ENCODE measurements at places on chromosomes 11 and 22.

DNA sequence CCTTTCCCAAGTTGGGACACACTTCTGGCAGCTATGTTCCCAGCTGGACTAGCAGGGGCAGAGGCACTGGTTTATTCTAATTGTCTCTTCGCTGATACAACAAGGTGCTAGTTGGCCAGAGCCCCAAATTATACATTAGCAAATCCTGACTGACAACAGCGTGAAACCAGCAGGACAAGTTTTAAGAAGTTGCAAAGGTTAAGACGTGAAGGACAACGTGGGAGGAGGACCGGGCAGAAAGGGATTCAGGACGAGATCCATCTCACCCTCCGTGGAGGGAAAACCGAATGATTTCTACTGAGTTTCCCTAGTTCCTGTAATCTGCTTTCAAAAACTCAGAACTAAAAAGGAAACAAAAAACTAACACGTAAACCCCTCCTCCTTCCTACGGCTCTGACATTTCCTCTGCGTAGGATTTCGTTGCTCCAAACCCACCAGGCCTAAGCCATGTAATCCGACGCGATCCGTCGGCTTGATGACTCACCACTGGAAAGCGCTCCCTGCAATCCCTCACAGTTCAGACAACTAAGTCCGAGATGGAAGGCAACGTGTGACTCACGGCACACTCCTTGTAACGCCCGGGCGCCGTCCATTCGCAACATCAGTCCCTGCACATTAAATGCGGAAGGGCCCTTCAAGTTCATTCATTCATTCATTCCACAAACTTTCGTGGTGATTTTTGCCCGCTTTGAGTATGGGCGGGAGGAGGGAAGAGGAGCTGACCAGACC, 703 bp downstream of the POGLUT3 start:
- peak; percentile 93 for DNase-seq

GRCh38 chr11:59706518-59707285, 6.9 kb downstream of the OR10V1 start:
- peak; percentile 20 for DNase-seq

DNA sequence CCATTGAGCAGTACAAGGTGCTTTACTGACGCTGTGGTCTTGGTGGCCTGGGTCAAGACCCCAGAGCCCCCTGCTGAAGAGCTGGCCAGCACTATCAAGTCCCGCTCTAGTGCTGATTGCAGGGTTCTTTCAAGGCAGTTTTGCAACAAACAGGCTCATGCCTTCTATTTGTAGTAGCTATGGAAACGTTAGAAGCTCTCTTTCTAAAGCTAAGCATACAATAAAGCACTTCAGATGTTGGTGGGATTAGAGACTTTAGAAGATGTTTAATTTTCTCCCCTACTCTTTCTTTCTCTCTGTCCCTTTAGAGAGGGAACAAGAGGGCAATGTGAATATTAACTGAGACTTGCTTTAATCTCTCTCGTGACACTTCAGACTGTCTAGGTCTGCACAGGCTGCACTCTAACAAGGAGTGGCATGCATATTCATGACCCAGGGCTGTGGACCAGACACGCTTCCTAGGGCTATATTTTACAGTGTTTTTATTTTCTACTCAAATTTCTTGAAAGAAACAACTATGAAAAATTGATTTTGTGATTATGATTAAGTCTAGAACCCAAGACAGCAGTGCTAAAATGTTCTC, 138.6 kb downstream of the WNT7B start:
- DNase-seq, result no peak

GRCh38 chr11:130486391-130486836, 38.0 kb downstream of the ADAMTS15 start:
- DNase-seq, result no peak

GRCh38 chr22:30783021-30783420, 88.3 kb downstream of the OSBP2 start:
- DNase-seq, result no peak

DNA sequence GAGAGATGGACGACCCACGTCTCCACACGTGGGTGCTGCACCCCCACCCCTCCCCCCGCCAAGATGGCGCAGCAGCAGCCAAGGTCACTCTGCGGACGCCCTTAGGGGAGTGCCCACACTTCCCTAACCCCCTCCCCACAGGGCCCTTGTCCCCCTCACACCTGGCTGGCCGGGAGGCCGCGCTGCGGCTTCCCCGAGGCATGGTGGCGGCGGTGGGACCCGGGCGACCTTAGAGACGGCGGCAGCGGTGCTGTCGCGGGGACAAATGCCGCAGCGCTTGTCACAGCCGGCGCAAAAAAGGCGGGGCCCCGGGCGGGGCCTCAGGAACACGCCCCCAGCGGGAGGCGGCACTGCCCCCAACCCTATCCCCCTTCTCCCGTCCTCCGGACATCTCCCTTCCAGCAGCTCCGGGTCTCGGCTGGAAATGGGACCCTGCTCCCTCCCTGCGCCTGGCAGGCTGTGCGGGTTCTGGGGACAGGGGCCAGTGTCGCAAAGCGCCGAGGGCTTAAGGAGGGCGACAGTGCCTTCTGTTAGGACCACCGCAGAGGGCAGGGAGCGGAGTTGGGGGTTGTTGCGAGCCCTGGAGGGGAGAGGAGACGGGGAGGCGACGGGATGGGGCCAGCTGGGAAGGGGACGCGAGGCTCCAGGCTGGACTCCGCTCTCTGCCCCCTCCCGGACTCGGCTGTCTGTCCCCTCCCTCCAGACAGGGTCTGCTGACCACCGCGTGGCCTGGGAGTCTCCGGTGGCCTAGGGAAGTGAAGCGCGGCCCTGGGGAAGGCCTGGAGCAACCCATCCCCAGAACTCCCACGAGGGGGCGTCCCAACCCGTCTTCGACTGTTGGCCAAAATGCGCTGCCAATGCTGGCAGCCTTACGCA, at the start of gene CHCHD10:
CHCHD10 (minus strand) TSS at position 300 of the 876 bp plus-strand sequence; CDS start at position 202, 98 bp downstream.
- DNase-seq, result peak; percentile 92

DNA sequence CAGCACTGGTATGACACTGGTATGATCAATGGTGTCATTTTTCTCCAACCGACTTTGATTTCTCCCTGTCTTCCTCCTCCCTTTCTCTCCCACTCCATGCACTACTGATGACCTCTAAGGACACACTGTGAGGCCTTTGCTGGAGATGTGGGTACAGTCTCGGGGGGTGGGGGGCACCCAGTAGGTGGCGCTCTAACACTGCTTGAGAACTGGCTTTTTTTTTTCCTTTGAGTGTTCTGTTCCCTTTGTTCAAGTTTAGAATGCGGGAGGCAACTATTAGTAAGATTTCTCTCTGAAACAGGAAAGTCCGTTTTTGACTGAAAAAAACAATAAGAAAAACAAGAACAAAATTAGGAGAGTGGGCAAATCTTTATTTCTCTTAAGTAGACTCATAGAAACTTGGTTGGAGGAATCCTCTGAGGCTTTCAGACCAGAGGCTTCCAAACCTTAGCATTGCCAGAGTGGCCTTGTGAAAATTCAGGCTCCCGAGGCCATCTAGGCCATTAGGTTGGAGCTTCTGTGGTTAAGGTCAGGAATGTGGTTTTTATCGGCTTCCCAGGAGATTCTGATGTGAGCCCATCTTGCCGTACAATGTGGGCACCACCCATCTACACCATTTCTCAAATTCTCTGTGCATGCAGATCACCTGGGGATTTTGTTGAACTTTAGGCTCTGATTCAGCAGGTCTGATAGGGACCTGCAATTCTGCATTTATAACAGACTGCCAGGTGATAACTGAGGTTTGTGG, 43.2 kb downstream of the PANX1 start:
- peak; percentile 77 for DNase-seq

- no peak for DNase-seq
Measured at GRCh38 chr22:48856308-48856615, 971.4 kb downstream of the BRD1 start.

GRCh38 chr22:19846620-19847344, 7.9 kb downstream of the GNB1L start:
- DNase-seq, result no peak

Measured in GM03348 (cell line).